Activated CD8-positive, alpha-beta T cell treated with anti-CD3 and anti-CD28 coated beads, Interleukin-2, amount 10 ng/mL, durations not matched to agents 7 days and 5 days (primary cell): ENCODE measurements at places on chromosomes 4 and X. TPM values are rescaled to one million over a fixed set of nuclear protein-coding genes. Genes with fewer than 3 reads are reported as not detected.

- DNase-seq, result no peak
Observed at GRCh38 chr4:113293043-113293560, 243.6 kb downstream of the ANK2 start.

DNA sequence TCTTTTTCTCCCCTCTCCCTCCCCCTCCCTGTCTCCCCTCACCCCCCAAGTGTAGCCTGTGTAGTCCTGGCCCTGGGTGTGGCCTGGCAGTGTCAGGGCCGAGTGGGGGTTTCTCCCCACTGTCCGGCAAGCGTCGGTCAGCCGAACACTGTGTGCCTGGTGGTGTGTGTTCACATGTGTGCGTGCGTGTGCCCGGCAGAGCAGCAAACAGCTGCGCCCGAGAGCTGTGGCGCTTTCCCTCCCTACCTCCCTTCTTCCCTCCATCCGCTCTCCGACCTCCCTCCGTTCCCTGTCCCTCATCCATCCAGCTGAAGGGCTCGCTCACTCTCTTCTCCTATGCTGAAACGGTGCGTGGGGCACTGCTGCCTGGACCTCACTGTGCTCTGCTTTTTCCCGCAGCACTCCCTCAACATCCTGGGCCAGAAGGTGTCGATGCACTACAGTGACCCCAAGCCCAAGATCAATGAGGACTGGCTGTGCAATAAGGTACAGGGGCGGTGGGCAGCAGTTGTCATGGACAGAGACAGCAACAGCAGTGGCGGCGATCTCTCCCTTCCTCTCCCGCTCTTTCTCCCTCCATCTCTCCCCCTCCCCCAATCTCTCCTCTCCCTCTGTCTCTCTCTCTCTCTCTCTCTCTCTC is 17.4 kb upstream of the UBA1 start:
- DNase-seq, result no peak

- DNase-seq, result no peak
Observed at GRCh38 chr4:145279122-145279960, 99.0 kb upstream of the OTUD4 start.

DNA sequence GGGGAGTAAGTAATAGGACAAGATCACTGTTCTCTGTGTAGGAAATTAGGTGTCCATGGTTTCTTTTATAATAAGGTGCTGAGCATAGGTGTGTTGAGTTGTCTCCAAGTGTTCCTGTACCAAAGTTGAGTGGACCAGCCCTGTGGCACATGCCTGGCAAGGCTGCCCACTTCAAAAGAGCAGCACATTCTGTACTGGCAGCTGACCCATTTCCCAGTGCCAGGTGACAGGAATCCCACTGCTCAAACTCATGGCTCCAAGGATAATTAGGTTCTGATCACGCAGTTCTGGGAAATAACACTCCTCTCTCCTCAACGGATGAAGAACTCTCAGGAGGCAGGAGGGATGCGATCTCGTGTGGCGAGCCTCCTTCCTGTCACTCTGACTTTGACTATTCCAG is 12.8 kb upstream of the LGI2 start:
- DNase-seq, result no peak

The SHROOM4 gene
- not detected for total RNA-seq
